AG20443 (cell line): ENCODE measurements at places on chromosomes 11 and 22.

DNA sequence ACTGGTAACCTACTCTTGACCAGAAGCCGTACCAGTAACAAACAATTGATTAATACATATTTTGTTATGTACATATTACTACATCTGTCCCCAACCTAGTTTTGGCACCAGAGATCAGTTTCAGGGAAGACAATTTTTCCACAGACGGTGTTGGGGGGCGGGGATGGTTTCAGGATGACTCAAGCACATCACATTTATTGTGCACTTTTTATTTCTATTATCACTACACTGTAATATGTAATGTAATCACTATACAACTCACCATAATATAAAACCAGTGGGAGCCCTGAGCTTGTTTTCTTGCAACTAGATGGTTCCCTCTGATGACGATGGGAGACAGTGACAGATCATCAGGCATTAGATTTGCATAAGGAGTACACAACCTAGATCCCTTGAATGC is 15.5 kb downstream of the DGCR8 start:
- DNase-seq, result no peak

GRCh38 chr11:16178273-16178672 is 178.1 kb downstream of the SOX6 start:
- DNase-seq, result no peak

- no peak for DNase-seq
Measured at GRCh38 chr11:558503-558902, 2.0 kb downstream of the LMNTD2 start.

DNA sequence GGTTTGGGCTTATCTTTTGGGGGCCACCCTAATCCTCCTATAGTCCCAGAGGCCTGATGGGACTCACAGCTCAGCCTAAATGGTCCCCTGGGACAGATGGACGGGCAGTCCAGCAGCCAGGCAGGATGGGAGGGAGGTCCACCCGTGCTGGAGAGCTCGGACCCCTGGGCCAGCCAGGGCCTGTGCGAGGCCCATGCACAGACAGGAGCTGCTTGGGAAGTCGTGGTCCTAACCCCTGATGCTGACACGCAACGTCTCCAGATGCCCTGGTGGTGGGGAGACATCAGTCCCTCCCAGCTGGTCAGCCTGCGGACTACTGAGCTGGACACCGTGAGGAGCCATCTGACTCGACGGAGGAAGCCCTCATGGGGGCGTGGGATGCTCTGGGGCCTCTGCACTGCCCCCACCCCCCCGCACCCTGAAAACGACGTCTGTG is 31.2 kb upstream of the MUC5AC start:
- no peak for DNase-seq

GRCh38 chr22:39429916-39430575 is 26.8 kb upstream of the MGAT3 start:
- DNase-seq, result no peak

DNA sequence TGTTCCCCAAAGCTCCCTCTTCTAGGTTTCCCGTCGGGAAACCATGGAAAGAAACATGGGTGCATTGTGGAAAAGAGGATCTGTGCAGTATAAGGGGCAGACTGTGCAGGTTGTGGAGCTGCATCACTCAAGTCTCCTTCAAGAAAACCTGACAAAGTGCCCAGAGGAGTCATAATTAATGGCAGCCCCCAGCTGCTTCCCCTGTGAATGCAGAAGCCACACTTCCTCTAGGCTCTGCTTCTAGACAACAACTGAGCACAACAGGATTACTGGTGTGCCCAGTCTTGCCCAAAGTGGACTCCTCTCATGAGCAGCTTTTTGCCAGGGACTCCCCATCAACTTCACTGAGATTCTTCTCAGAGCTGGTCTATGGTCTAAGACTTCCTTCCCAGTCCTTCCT is 42.6 kb upstream of the SCUBE2 start:
- no peak for DNase-seq

GRCh38 chr11:6129011-6129410 is 21.5 kb downstream of the OR56B4 start:
- DNase-seq, result no peak

DNA sequence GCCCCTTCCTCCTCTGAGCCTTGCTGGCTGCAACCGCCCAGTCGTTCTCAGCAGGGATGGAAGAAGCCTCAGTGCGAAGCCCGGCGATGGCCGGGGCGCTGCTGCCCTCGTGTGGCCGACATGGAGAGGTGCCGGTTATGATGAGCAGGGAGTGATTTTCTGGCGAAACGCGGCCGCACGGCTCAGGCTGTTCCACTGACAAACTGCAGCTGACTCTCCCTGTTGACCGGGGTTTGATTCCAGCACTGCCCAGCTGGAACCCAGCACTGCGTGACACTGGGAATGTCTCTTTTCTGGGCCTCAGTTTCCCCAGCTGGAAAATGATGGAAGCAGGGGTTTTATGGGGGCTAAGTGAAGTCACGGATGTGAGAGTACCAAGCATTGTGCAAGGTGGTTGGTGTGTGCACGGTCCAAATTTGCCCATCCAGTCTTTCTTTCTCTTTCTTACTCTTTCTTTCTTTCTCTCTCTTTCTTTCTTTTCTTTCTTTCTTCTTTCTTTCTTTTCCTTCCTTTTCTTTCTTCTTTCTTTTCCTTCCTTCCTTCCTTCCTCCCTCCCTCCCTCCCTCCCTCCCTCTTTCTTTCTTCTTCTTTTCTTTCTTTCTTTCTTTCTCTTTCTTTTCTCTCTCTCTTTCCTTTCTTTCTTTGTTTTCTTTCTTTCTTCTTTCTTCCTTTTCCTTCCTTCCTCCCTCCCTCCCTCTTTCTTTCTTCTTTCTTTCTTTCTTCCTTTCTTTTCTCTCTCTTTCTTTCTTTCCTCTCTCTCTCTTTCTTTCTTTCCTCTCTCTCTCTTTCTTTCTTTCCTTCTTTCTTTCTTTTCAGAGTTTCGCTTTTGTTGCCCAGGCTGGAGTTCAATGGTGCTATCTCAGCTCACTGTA is 25.8 kb upstream of the MPPED1 start:
- peak; percentile 95 for DNase-seq

DNA sequence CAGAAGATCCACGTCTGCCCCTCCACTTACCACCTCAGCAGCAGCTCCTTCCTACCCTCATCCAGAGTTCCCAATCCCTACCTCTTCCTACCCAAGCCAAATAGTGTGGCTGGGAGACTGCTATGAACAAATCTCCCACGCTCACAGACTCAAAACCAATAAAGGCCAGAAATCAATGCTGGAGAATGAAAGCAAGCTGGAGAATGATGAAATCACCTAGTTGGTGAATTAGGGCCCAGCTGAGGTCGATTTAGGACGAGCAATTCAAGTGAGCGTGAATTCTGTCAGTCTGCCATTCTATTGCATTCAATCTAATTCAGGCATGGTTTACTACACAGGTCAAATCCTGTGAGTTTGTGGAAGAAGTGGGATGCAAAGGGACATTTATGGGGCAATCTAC is 22.5 kb downstream of the COMMD9 start:
- DNase-seq, result no peak

DNA sequence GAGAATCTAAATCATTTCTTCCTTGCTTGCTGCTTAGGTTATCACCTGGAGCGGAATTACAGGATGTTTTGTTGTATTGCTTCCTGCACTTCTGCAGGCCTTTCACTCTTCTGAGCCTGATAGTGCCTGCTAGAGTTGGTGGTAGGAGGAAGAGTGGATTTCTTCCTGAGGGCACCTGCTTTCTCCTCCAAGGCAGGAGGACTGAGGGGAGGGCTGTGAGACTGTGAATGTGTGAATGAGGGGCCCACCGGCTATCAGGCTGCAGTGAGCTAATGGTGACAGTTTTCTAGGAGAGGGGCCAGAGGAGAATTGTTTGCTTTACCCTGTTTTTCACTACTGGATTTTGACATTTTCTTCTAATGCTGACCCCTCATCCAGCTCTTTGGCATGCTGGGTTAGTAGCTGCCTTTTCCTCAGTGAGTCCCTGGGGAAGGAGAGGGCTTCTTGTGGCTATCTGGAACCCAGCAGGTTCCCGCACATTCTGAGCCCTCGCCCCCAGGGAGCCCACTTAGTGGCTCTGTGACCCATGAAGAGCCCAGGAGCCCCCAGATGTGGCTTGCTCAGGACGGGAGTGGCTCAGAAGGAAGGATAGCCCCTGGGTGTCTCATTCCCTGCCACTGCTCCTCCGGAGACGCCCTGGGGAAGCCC is 39.1 kb downstream of the DIXDC1 start:
- no peak for DNase-seq

GRCh38 chr11:59730896-59731565 is 17.4 kb upstream of the OR10V1 start:
- DNase-seq, result no peak
